ENCODE measurements at places on chromosomes 7 and 10.

DNA sequence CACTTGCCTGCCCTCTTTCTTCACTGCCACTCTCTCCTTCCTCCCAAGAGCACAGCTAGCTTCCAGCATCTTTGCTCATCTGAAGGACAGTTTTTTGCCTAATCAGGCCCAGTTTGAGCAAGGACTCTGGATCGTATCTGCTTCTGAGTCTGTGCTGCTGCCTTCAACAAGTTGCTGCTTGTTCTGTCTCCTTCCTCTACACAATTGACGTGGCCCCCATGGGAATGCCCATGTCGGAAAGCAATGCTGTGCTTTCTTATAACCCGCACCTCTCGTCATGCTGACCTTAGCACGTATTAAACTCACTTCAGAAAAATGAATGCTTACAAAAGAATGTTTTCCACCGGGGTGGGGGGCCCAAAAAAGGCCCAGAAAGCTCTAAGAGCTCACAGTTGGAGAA, 324.7 kb upstream of the C7orf33 start:
- no peak for DNase-seq

DNA sequence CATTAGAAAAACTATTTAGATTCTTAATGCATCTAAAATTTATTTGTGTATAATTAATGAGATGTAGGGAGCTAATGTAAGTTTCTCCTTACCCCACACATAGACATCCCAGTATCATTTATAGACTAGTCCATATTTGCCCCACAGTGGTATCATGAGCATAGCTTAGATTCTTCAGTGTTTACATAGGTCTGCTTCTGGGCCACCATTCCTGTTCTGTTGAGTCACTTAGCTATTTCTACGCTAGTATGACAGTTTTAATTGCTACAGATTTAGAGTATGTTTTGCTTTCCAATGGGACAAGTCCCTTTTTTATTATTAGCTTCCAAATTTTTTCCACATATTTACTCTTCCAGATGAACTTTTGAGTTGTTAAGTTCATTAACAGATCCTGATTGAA, 69.4 kb downstream of the MCMBP start:
- DNase-seq: no peak

GRCh38 chr10:76543655-76544054, 1094.0 kb downstream of the KCNMA1 start:
- no peak for DNase-seq

DNA sequence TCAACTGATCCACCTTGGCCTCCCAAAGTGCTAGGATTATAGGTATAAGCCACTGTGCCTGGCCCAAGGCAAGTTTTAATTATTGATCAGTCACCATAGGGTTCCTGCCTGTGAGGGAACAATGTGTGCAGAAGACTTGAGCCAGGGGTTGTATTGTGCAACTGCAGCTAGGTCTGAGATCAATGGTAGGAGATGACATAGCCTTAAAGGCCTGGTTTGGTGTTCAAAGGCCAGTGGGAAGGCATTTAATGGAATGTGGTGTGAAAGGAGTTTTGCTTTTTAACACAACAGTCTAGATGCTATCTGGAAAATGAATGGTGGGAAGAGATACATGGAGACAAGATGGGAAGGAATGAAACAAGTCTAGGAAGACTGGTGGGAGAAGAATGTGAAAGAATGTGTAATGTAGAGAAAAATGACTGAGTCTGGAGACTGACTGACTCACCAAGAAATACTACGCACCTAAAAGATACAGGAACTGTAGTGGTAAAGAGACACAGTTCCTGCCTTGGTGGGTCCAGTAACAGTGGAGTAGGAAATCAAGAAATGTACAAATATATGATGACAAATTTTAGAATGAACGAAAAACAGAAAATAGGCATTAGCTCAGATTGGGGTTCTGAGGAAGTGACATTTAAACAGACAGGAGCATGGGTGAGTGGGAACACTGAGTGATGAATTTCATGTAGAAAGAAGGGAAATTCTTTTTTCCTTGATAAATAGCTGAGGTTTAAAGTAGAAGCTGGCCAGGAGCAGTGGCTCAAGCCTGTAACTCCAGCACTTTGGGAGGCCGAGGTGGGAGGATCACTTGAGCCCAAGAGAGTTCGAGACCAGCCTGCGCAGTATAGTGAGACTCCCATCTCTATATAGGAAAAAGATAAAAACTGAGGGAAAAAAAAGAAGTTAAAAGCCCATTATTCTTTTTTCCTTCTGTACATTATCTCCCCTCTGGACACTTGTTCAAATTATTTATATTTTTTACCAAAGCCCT, 9.4 kb downstream of the HNRNPF start:
- DNase-seq: no peak

Data from stimulated activated CD8-positive, alpha-beta memory T cell treated with anti-CD3 and anti-CD28 coated beads, Interleukin-15, amount 100 ng/mL, for 24 hours (primary cell).